ENCODE measurements at places on chromosomes 7 and 10.

GRCh38 chr7:9013940-9014339 is 580.5 kb downstream of the NXPH1 start:
- DNase-seq = no peak

DNA sequence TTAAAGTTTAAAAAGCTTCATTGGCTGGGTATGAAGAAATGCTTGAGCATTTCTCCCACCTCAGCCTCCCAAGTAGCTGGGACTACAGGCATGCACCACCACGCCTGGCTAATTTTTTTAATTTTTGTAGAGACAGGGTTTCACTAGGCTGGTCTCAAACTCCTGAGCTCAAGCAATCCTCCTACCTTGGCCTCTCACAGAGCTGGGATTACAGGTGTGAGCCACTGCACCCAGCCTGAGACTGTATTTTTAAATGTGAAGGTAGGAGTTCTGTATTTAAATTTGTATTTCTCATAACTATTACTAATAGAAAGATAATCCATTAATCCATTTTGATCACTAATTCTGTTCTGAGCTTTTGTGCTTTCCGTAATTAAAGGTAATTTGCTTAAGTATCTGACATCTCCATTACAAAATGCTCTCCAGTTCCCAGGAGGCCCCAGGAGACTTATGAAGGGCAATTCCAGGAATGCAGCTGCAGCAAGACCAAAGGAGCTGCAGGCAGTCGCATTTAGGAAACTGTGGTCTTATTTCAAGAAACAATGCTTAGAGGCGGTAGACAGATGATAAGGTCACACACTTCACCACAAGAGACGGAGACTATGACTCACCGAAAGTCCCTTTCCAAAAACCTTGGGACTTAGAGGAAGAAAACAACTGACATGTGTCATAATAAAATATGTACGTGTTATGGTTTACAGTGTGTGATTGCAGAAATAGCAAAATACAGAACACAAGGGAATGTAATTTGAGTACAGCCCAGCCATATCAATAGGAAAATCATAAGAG is 23.3 kb downstream of the YAE1 start:
- DNase-seq = peak; percentile 82

DNA sequence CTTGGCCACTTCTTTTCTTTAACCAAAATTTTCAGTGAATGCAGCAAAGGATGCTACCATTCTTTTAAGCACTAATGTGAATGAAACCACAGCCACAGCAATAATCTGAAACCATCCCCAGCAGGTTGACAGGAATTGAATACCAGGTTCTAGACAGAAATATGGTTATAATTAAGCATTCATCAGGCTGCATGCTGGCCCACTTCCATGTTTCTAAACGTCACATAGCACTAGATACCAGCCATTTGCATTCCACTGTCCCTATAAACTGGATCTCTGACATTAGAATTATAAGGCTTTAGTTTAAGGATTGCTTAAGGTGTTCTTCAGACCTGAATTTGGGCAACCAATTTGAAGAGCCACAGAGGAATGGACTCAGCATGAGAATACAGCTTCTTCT is 340.8 kb upstream of the KLF6 start:
- no peak for DNase-seq

DNA sequence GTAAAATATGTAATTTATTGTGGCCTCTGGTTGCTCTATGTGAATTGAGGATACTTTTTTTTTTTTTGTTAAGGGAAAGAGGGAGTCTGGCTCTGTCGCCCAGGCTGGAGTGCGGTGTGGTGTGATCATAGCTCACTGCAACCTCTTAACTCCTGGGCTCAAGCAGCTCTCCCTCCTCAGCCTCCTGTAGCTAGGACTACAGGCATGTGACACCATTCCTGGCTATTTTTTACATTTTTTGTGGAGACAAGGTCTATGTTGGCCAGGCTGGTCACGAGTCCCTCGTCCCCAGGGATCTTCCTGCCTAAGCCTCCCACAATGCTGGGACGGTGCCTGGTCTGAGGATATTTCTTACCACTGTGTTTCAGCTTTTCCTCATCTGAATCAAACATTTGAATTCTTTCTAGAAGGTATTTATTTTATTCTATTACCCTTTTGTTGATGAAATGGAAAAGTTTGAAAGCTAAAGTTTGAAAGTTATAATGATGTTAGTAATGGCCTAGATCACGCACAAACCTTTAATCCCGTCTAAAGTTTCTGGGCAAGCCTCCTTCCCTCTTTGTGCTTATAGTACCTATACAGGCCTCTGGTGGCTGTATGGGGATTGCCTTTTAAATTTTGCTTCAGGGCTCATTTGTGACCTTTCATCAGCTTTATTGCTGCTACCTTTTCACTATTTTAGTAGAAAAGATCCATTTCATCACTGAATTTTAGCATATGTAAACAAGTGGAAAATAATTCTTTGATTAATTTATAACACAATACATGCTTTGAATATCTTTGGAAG is 2.0 kb downstream of the IFRD1 start:
- no peak for DNase-seq

- DNase-seq = no peak
Observed at GRCh38 chr7:47720141-47720906, 138.4 kb upstream of the TNS3 start.

GRCh38 chr7:104986628-104987259 is 27.3 kb upstream of the KMT2E start:
- DNase-seq = no peak

GRCh38 chr7:42198296-42198695 is 38.7 kb downstream of the GLI3 start:
- DNase-seq = no peak

GRCh38 chr10:49114718-49115014 is 656 bp downstream of the VSTM4 start:
- no peak for DNase-seq

DNA sequence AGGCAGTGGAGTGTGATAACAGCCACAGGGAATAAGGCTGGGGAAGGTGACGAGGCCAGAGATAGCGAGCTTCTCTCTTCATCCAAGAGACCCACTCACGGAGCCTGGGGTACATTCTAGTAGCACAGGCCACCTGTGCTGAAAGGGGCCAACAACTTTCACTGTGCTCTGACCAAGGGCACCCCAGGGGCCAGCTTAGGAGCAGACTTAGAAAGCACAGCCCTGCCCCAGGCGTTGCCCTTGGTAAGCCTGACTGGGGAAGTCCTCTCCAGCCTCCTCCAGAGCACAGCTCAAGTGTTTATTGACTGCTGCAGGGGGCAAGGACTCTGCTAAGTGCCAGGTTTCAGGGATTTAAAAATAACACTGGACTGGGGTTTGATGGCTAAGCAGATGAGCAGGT is 44.7 kb downstream of the EBF3 start:
- no peak for DNase-seq

DNA sequence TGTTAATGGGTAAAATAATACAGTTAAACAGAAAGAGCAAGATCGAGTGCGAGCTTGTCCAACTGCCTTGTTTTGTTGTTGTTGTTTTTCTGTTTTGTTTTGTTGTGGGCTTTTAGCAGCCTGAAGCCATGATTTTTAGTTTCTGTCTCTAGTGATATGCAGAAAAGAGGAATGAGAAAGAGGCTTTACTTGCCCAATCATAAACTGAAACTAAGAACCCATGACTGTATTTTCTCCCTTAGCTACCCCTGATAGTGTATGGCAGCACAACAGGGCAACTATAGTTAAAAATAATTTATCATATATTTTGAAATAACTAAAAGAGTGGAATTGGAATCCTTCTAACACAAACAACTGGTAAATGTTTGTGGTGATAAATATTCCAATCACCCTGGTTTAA is 493.9 kb downstream of the GLRX3 start:
- DNase-seq = no peak

DNA sequence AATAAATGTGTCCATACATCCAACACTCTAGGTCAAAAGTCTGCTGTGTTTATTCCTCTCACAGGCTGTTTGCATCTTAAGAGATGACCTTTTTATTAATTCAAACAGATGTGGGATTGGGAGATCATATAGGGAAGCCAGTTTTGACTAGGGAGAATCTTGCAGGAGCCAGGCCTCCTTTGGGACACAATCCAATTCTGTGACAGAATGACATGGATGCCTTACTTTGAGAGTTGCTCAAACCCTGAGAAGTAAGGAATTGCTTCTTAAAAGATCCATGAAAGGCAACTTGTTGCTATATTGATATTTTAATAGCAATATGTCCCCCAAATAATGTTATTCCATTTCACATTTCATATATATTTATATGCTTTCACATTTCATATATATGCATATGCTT is 53.5 kb upstream of the CACNB2 start:
- DNase-seq = no peak

- no peak for DNase-seq
Observed at GRCh38 chr10:12875100-12875499, 126.4 kb downstream of the CCDC3 start.

- no peak for DNase-seq
Observed at GRCh38 chr10:24006741-24007140, 202.2 kb upstream of the KIAA1217 start.

GRCh38 chr7:94445696-94446194 is 51.0 kb downstream of the COL1A2 start:
- no peak for DNase-seq

GRCh38 chr10:51007781-51008180 is 66.5 kb upstream of the PRKG1 start:
- DNase-seq = no peak

- DNase-seq = no peak
Observed at GRCh38 chr10:50470798-50471582, 152.8 kb downstream of the SGMS1 start.

GRCh38 chr10:30002426-30003266 is 56.7 kb downstream of the JCAD start:
- DNase-seq = peak; percentile 24

GRCh38 chr10:131271966-131272365 is 39.6 kb downstream of the TCERG1L start:
- no peak for DNase-seq

DNA sequence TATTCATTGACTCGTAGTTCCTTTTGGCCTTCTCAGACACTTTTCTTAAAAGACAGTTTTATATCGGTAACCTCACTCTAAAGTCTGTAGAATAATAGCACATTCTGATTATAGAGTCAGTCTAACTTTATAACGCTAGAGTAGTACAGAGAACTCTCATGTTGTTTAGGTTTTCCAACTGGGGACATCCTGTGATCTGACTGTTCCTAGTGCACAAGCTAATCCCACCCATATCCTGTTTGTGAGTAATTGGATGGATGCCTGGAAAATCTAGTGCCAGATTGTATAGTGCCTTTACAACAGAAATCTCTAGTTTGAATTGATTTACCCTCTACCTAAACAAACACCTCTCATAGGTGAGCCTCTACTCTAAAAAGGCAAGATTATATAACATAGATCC is 107.4 kb downstream of the ZEB1 start:
- no peak for DNase-seq
